Activated CD8-positive, alpha-beta memory T cell treated with anti-CD3 and anti-CD28 coated beads, Interleukin-2, amount 50 U/mL, for 48 hours (primary cell): ENCODE measurements at places on chromosomes 2 and 18.

DNA sequence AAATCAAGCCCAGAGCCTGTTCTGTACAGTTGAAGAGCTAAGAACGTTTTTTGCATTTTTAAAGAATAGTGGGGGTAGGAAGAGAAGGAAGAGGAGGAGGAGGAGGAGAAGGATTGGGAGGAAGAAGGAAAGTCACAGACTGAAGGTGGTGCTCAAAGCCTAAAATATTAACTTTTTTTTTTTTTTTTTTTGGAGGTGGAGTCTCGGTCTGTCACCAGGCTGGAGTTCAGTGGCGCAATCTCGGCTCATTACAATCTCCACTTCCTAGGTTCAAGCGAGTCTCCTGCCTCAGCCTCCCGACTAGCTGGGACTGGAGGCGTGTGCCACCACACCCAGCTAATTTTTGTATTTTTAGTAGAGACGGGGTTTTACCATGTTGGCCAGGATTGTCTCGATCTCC lies 18.3 kb upstream of the KLHL29 start:
- DNase-seq, result no peak

DNA sequence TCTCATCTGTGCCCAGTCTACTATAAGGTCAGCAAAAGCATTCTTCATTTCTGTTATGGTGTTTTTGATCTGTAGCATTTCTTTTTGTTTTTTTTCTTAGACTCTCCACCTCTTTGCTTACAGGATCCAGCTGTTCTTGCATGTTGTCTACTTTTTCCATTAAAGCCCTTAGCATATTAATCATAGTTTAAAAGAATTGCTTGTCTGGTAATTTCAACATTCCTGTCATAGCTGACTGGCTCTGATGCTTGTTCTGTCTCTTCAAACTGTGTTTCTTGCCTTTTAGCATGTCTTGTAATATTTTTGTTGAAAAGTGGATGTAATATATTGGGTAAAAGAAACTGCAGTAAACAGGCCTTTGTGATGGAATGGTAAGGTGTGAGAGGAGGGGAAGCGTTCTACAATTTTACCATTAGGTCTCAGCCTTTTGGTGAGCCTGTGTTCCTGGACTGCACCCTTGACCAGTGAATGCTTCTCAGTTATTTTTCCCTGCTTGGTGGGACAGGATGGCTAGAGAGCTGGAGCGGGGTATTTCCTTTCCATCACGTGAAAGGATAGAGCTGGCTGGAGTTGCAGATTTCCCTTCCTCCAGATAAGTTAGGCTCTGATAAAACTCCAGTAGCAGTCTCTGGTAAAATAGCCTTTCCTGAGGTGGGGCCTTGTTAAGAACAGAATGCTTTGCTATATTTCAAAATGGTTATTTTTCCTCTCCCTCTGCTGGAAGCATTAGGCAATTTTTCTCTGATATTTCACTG lies 65.4 kb downstream of the PLA2R1 start:
- DNase-seq, result no peak

DNA sequence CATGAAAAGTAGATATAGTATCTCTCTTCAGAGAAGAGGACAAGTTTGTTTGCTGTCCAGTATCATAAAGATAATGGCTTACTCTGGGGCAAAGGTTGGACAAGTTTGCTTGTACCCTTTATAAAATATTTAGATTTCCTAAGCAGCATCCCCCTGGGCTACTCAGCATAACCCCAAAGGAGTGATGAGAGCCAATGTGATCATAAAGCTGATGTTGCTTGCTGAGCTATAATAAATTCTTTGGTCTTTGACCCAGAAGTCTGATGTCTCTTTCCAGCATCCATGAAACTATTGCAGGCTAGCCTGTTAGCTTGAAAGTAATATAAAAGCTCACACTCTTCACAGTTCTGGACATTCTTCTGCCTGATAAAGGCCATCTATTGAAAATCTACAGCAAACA lies 138.3 kb upstream of the STON1 start:
- no peak for DNase-seq

DNA sequence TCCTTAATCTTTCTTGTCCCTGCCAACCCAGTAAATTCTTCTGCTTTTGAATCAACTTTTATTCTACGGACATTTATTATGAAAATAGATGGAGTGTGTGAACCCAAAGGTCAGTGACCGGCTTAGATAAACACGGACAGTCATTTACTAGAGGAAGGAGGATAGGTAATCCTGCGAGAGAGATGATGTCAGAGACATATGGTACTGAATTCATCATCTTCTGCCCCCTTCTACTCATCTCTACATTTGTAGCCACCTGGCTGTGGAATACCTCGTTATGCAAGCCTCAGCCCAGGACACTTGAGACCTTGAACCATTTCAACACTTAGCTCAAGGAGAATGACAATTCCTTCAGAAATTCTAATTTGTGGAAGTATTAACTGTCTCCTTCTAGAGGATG lies 443.6 kb downstream of the TDRD15 start:
- DNase-seq, result no peak

DNA sequence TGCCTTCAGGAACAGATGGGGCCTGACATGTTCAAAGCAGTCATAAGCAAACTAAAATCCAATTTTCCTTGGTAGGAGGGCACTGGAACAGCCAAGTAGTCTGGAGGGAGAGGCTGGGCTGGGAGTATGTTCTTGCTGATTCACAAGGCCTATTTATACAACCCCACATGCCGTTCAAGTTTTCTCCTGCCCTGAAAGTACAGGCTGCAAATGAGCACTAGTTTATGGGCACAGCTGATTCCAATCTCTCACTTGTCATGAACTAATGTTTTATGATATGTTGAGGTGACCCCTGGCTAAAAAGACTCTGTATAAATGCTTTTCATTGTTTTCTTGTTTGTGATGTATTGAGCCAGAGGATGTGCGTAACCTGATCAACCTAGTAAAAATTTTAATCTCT lies 183.4 kb upstream of the SRD5A2 start:
- DNase-seq, result no peak

DNA sequence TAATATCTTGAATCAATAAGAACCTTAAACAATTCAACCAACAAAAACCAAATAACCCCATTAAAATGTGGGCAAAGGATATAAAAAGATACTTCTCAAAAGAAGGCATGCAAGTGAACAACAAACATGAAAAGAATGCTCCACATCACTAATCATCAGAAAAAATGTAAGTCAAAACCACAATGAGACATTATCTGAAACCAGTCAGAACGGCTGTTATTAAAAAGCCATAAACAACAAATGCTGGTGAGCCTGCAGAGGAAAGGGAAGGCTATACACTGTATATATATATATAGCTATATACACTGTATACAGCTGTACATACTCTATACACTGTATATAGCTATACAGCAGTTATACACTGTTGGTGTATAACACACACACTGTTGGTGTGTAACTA lies 47.8 kb upstream of the GALNT13 start:
- DNase-seq, result no peak

GRCh38 chr2:103174711-103175110 lies 412.9 kb downstream of the TMEM182 start:
- DNase-seq, result no peak

- DNase-seq, result no peak
Observed at GRCh38 chr18:21205695-21206094, 36.3 kb upstream of the GREB1L start.

- DNase-seq, result no peak
Observed at GRCh38 chr2:216688731-216689340, 6.5 kb downstream of the IGFBP5 start.

DNA sequence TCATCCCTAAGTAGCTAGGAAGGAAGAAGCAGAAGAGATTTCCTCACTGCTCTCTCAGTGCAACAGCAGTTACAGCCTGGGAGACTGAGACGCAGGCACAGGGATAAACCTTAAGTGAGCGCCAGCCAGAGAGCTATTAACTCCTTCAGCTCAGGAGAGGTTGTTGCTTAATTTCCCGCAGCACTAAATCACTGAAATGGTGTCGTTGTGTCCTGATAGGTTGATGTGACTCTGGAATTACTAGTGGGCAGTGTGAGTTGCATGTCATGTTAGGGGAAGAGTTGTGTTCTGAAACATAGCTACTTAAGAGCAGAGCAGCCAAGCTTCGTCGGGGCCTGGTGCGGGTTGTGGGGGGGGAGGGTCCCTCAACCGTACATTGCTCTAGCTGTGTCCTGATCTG lies 225.8 kb downstream of the NAPG start:
- DNase-seq, result no peak

GRCh38 chr2:56674084-56674483 lies 490.3 kb downstream of the CCDC85A start:
- DNase-seq, result no peak

DNA sequence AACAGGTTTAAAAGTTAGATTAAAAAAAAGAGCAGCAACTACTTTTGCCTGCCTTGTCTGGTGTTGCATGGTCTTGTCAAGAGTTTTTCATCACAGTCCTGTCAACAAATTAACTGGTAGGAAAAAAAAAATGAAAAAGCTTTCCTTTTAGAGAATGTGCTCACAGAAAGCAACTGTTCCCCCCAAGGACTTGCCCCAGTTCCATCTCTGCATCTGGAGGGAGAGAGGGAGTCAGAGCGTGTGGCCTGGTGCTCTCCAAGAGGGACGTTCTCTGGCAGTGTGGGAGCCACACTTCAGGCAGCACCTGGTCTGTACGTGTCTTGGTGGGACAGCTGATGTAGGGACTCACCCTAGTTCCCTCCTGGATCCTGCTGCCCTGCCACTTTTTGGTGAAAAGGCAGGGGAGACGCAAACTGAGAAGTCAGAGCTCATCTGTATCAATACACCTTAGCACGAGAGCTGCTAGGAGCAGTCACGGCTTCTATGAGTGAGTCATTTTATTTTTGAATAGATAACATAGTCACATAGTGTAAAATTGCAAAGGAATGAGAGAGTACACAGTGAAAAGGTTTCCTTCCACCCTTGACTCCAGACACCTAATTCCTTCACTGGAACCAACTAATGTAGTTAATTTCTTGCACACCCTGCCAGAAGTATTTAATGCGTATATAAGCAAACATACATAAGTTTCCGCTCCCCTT lies 172.5 kb upstream of the MGAT5 start:
- DNase-seq, result no peak

- no peak for DNase-seq
Observed at GRCh38 chr2:68248806-68249205, 3.5 kb downstream of the PPP3R1 start.

DNA sequence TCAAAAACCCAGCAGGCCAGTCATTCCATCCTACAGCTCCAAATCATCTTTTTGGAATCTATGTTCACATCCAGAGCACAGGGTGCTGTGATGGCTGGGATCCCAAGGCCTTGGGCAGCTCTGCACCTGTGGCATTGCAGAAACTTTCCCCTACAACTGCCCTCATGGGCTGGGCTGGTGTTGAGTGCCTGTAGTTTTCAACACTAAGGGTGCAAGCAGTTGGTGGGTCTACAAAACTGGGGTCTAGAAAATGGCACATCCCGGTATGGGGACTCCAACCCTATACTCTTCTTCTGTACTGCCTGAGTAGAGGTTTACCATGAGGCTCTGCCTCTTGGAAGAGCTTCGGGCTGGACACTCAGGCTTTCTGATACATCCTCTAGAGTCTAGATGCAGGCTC lies 95.2 kb upstream of the TEKT4 start:
- DNase-seq, result no peak

GRCh38 chr2:56337342-56337741 lies 153.6 kb downstream of the CCDC85A start:
- no peak for DNase-seq

GRCh38 chr2:234448506-234449184 lies 48.2 kb downstream of the ARL4C start:
- no peak for DNase-seq

GRCh38 chr2:207202645-207203044 lies 36.9 kb upstream of the KLF7 start:
- no peak for DNase-seq

DNA sequence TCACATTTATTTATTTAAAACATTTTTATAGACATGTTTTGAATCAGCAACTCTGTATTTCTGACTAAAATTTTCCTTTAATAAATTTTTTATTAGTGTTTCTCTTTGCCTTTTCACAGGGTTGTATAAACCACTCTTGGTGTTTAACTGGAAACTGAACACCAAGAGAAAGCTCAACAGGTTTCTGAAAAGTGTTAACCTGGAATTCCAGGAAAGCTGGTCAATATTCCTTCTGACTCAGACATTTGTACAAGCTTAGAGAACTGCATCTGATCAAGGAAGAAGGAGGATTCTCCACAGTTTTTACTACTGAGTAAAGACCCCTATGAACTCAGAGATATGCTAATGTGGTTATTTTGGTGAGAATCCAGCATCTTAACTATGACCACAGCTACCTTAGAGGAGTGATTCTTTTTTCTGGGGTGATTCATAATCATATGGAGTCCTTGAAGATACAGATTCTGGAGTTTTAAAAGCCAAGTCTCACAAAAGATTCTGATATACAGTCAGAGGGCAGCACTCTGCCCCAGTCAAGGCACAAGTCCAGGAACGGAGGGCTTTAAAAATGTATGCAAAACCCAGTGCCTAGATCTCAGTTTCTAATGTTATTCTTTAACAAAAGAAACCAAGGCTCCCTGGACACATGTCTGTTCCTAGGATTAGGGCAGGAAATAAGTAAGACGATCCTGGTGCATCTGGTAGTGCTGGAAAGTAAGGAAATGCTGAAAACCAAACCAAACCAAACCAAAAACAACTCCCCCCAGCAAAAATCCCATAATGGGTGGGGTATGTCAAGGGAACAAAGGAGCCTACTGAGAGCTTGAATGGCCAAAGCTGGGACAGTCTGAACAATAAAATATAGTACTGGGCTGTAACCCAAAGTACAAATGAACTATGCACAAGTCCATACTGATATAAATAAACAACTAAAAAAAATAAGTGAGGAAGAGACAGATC lies 85.1 kb upstream of the FZD5 start:
- no peak for DNase-seq

DNA sequence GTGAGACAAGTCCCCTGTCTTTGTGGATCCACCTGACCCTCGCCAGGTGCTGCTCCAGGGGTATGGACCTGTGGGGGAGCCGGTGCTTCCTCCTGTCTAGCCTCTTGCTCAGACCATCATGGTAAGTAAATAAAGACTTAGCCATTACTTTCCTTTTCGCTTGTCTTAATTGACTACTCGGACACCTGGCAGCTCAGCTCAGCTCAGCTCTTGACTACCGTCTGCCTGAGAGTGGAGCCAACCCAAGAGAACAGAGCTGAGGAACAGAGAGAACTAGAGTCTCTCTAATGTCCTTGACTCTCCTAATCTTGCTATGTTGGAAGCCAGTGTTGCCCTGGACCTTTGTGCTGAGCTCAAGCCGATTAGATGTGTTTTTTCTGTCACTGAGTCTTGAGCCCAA lies 170.3 kb upstream of the CXCR4 start:
- DNase-seq, result no peak

DNA sequence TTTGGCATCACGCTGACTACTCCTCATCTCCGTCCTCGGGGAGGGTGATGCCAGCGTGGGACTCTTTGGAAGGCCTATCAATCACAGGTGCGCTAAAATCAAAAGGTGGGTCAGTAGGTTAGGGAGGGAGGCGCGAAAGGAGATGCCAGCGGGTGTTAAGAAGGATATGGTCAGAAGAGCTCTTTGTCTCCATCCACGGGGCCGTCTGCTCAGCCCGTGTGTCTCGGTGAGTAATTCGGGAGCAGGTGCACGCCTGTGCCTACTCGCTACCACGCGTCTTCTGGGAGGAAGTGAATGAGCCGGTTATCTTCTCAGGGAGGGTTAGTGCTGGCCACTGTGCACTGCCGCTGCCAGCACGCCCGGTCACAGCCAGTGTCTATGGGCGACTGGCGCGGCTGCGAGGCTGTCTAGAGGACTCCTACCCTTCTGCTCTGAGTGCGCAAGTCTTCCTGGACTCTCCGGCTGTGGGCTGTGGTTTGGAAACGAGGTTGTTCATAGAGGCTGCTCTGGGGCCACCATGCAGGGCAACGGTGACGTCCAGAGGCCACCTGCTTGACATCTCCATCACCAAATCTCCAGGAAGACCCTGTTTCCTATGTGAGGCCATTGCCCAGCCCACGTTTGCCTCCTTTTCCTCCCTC lies 153.4 kb downstream of the MBP start:
- DNase-seq, result peak; percentile 34
